ENCODE measurements at places on chromosomes 12 and 14.

- no peak for DNase-seq
These were observed 2.1 kb downstream of the RPS29 start for GRCh38 chr14:49584058-49584457.

DNA sequence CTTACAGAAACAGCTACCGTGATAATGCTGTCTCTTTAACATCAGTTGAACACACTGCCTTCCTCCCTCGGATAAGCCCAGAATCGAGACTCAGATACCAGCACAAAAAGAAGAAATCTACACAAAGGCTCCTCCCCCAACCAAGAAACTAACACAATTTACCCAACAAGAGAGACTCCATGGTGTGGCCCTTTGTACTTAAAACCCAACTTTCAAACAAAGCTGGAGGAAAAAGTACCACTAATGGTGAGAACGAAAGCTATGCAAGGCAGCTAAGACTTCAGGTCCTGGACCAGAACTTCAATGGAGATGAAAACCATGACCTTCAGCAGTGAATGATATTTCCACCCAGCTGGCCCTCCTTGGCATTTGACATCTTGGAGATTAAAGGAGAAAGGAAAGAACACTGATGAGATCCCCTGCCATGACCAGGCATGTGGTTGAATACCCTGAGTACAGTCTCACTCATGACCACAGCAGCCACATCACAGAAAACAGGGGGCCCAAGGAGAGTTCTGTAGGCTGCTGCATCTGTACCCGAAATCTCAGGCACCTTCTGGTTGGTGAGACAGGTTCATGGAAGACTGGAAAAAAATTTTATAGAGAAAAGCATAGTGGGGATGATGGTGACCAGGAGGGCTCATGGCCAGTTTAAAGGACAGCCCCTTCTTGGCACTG is 36.7 kb downstream of the RBM19 start:
- no peak for DNase-seq

DNA sequence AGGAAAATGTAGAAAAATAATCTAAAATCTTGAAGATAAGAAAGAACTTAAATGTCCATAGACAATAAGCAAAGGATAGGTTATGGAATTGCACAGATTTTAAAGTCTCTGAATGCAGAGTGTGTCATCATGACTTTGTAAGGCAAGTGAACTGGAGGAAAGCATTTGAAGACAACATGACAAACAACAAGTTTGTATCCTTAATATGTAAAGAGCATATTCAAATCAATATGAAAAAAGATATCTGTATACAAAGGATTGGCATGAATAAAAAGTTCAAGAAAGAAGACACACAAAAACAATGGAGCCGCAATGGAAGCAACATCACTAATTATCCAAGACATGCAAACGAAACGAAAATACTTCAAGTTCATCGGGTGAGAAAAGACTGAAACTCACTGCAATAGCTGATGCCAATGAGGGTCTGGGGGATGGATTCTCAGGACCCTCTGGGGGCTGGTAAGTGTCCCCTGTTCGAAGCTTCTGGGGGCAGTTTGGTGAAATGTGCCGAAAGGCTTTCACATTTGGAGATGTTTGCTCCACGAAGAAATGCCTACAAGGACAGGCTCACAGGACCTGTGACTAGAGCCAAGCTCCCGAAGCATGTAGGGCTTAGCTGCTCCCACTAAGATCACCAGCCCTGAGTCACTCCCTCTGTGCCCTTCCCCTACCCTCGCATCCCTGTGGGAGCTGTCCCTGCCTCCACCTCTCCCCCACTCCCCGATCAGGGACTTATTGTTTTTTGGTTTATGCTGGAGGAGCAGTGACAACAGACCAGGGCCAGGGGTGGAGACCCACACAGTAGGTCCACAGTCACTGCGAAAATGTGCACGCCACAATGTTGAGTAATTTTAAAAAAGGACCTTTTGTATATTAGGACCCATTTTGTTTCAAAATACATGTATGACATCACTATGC is 345.7 kb upstream of the SFSWAP start:
- no peak for DNase-seq

GRCh38 chr14:71891970-71892369 is 40.3 kb upstream of the RGS6 start:
- DNase-seq, result no peak

DNA sequence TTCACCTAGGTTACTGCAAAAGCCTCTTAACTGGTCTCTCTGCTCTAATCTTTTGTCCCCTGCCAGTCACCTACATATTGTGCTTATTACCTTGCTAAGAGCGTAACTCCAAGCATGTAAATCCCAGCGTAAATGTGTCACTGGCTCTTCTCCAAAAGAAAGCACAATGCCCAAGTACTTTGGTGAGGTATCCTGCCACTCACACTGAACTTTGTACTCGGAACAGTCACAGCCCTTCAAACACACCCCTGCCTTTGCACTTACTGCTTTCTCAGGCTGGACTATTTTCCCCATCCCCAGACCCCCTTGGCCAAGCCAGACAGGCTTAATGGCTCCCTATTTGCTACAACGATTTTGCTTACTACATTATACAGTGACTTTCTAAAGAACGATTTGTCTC is 31.7 kb downstream of the GALNT4 start:
- no peak for DNase-seq

- no peak for DNase-seq
These were observed 41.7 kb upstream of the RAP1B start for GRCh38 chr12:68568922-68569569.

GRCh38 chr12:80847575-80847974 is 90.2 kb downstream of the LIN7A start:
- no peak for DNase-seq

- no peak for DNase-seq
These were observed 71.0 kb downstream of the SLC25A47 start for GRCh38 chr14:100393906-100394732.

GRCh38 chr12:65325183-65325582 is 46.7 kb downstream of the MSRB3 start:
- DNase-seq, result no peak

GRCh38 chr14:100680439-100681051 is 46.1 kb upstream of the DLK1 start:
- no peak for DNase-seq

- DNase-seq, result no peak
These were observed 10.9 kb downstream of the CTDSP2 start for GRCh38 chr12:57835366-57836288.

- DNase-seq, result no peak
These were observed 144.0 kb downstream of the SPTSSA start for GRCh38 chr14:34318014-34318413.

All from OCI-LY7 (cell line).